M059J (cell line): ENCODE measurements at places on chromosomes 3 and 15.

DNA sequence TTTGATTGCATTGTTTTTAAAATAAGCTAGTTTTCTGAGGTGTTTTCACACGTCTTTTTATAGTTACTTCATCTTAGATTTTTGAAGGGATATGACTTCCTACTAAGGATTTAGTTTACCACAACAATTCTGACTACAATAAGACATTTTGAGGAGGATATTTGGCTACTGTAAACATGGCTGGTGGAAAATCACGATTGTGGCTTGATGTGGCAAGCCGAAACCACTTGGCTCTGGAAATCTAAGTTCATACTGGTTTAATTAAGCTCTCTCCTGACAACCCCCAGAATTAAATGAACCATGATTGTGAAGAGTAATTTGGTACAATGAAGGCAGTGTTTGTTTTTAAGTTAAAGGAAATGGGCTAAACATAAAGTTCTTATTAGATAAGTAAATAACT is 30.8 kb downstream of the ST3GAL6 start:
- peak; percentile 64 for DNase-seq

- no peak for DNase-seq
These were observed 20.2 kb upstream of the MEF2A start for GRCh38 chr15:99545605-99546004.

GRCh38 chr15:81754078-81754477 is 291.7 kb downstream of the MEX3B start:
- no peak for DNase-seq

- DNase-seq = peak; percentile 65
These were observed 2.5 kb downstream of the XIRP1 start for GRCh38 chr3:39189959-39190269.

- no peak for DNase-seq
These were observed 277.4 kb upstream of the SLCO3A1 start for GRCh38 chr15:91576096-91576495.
